Activated CD4-positive, alpha-beta T cell treated with anti-CD3 and anti-CD28 coated beads for 4 hours (primary cell): ENCODE measurements at places on chromosomes 6 and 20.

DNA sequence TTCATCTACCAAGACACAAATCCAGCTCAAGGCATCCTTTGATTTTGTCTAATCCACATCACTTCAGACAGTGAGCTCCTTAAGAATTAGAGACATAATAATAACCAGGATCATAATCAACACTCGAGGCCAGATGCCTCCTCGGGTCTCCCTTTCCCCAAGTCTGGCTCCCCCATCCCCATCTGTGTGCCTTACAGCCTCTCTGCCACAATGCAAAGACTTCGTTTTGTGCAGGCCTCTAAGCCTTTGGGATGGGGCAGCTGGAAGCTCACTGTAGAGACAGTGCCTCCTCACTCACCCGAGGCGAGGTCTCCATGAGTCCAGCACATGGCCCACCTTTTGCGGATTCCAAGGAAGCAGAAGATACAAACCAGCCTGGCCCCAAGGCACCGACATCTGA is 30.3 kb downstream of the LRFN2 start:
- DNase-seq: no peak

DNA sequence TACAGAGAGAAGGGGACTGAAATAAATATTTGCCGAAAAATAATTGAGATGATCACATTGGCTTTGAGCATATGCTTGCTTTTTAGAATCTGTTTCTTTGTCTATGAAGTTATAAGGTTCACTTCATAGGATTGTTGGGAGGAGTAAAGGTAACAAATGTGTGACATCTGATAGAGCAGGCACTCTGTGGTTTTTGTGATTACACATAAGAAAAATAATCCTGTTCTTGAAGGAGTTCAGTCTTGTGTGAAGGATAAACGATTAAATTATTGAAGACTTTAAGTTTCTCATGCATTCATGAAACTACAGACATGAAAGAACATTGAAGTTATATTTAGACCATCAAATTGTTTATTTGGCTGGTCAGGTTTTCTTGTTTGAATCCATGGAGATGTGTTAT is 45.0 kb downstream of the QKI start:
- DNase-seq: no peak

DNA sequence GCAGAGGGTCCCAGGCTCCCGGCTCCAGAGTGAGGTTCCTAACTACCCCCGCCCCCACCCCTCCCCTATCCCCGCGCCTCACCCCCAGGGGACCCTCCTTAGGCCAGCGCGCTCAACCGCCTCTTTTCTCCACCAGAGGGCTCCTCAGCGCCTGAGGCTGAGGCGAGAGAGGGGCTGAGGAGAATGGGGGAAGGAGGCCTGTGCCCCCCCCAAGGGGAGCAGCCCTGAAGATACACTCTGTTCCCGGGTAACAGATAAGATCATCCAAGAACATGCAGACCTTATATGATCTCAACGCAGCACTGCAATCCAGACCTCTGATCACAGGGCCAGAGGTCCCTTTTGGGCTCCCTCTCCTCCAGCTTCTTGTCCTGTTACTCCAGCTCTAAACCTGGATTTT is 43.3 kb upstream of the MRPS10 start:
- DNase-seq: peak; percentile 39

- DNase-seq: no peak
Observed at GRCh38 chr6:50979171-50979525, 160.5 kb downstream of the TFAP2B start.

GRCh38 chr20:58596750-58597248 is 54.3 kb upstream of the STX16 start:
- no peak for DNase-seq
